ENCODE measurements at places on chromosomes 3 and 15. TPM values are rescaled to one million over a fixed set of nuclear protein-coding genes. Genes with fewer than 3 reads are reported as not detected.

The ZNF619 gene
- 6.5 TPM for total RNA-seq

The FES gene
- 41.3 TPM for total RNA-seq

The SI gene
- total RNA-seq = not detected

The PARP9 gene
- total RNA-seq = 14.3 TPM

The LCTL gene
- 0.43 TPM for total RNA-seq

The MEIS2 gene
- total RNA-seq = 12.2 TPM
